ENCODE measurements at places on chromosomes 5 and 9. TPM values are rescaled to one million over a fixed set of nuclear protein-coding genes. Genes with fewer than 3 reads are reported as not detected.

GRCh38 chr5:160470437-160471361, 49.0 kb downstream of the PTTG1 start:
- DNase-seq = peak; percentile 48

DNA sequence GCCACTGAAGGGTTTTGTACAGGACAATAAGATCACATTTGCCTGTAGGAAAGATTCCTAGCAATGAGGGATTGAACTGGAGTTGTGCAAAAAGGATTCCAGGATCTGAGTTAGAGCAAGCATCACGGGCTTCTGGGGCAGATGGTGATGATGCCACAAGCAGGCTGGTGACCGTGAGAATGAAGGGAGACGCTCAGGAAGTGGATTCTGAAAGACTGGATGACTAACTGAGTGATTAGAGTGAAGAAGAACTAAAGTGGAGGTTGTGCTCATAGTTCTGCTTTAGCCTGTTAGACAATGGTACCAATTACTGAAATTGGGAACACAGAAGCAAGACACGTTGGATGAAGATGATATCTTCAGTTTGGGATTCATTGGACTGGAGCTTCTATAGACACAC, 168.2 kb downstream of the CD180 start:
- DNase-seq = peak; percentile 38

GRCh38 chr9:123087359-123087888, 54.0 kb downstream of the GPR21 start:
- no peak for DNase-seq

The LTC4S gene
- total RNA-seq = not detected
